H7 (cell line): ENCODE measurements at places on chromosomes 12 and 14. TPM values are rescaled to one million over a fixed set of nuclear protein-coding genes. Genes with fewer than 3 reads are reported as not detected.

The AHNAK2 gene
- total RNA-seq = 2.0 and 2.3 TPM in 2 replicates

The NELL2 gene
- total RNA-seq = 35.7 and 38.8 TPM in 2 replicates

The CMKLR1 gene
- total RNA-seq = 0.92 and 1.8 TPM in 2 replicates

GRCh38 chr12:108745641-108746040, 14.3 kb upstream of the CORO1C start:
- DNase-seq = no peak

- DNase-seq = peak; percentile 74
Observed at GRCh38 chr14:60331201-60332045, 82.4 kb downstream of the PPM1A start.

DNA sequence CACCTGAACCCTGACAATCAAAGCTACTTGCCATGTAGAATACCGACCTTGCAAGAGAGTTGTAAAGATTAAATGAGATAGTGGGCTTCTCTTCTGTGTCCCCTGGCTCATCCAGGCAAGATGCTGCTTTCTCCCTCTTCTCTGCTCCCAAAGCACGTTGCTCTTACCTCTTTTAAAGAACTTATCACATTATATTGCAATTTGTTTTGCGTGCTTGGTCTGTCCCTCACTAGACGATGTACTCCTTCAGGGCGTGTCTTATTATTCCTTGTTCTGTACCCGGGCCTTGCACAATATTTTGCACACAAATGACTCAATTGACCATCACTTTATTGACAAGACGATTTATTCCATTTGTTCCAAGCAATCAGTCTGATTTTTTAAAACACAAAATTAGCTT, 3.3 kb downstream of the DCN start:
- DNase-seq = no peak

DNA sequence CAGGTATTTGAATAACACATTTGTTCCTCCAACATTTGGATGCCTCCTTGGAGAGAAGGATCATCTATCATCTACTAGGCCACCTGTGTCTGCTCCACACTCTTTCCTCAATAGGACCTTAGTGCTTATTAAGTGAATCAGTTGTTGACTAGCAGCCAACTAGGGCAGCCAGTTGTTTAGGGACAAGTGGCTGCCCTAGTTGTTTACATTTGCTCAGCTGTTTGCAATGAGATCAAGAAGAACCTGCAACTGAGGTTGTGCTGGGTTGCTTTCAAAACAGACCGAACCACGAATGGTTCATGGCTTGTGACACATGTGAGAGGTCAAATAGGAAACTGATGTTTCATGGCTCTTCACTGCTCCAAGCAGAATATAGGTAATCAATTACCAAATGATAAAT, 53.8 kb downstream of the TMCC3 start:
- DNase-seq = no peak

DNA sequence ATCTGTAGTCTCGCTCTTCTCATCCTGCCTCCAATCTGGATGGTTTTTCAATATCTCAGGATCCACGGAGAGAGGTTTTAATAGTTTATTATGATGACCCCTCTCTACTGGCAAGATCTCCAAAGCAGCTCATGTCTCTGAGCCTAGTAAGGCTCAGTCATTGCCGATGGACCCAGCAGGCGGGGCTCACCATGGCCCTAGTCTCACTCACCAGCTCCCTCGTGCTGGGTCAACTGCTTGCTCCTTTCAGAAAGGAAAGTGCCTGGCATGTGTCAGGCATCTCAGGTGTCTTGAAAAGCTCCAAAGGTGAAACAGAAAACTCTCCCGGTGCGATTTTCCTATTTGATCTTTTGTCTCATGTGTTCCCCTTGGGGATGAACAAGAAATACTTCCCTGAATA, 179.0 kb downstream of the CALM1 start:
- DNase-seq = peak; percentile 62

- DNase-seq = no peak
Observed at GRCh38 chr12:111720457-111720856, 34.6 kb downstream of the ACAD10 start.
